ENCODE measurements at places on chromosomes 6 and 20.
A peak's percentile ranks its signal among the peaks of the same experiment; 100 is the strongest.

GRCh38 chr6:69958978-69959377, 92.6 kb downstream of the COL19A1 start:
- DNase-seq: no peak

DNA sequence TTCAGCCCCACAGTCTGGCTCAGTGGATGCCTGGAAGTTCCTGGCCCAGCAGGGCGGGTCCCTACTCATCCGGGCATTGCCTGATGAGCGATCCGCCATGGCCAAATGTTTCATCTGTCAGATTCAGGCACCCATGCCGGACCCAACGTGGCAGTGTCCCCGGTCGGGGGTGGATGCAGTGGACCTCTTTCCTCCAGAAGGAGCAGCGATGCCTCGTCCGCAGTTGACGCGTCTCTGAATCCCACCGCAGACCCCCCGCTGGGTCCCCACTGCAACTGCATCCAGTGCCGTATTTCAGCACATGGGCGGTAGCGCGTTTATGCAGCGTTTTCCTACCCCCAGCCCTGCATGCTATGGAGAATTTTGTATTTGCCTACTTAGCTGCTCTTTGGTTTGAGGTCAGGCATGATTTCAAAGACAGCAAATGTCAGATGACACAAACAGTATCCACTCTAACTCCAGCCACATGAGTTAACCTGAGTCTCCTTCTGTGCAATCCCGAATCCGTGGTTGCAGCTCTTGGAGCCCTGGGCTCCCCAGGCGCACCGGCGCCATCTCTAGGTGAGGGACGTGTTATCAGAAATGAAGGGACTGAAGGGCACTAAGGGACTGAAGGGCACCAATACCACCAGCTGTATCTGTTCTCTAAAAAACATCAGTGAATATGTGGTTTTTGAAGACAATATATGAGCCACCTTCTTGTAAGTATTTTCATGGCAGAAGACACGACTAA, 72.6 kb upstream of the THBS2 start:
- no peak for DNase-seq

GRCh38 chr6:2734488-2735166, 16.1 kb downstream of the MYLK4 start:
- no peak for DNase-seq

DNA sequence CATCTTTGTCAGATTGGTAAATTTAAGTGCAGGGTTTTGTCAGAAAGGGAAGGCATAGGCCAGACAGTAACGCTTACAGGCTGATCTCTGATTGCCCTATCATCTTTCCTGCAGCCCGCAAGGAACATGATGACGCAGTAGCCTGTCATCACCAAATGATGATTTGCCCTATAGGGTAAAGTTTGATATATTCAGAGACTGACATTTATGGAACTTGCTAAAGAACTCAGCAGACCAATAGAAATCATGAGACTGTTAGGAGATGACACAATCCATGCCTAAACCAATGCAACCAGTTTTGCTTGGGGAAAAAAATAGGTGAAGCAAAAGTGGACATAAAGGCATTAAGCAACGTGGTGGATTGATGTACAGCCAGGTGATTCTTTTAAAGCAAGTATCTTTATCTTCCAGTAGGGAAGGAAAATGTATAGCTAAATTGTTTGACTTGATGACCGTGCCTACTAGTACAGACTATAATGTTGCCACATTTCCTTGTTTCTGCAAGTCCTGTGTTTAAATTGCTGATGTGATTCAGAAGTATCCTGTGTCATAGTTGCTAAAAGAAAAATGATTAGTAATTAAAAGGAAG, 2.4 kb downstream of the NUS1 start:
- peak; percentile 40 for DNase-seq

DNA sequence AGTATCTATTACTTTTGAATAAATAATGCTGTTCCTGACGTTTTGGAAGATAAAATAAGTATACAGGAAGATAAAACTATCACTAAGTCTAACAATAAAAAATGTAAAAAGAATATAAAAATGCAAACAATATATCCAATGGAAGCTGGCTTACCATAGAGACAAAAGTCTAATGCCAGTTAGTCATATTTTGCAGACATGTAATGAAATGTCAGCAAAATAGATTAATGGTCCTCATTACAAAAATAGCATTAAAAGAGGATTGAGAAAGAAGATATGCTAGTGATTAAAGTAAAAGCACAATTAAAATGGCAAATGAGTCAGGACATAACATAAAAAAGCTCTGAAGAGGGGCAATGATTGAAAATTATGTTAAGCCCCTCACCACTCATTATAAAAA, 265.0 kb downstream of the MMUT start:
- DNase-seq: no peak
